ENCODE measurements at places on chromosomes 3 and 15. TPM values are rescaled to one million over a fixed set of nuclear protein-coding genes. Genes with fewer than 3 reads are reported as not detected.

LRRC49 gene
- total RNA-seq, result 10.0 TPM

RLBP1 gene
- total RNA-seq, result not detected

PIERCE2 gene
- 1.6 TPM for total RNA-seq

MBD4 gene
- 35.6 TPM for total RNA-seq

TLR9 gene
- under 0.01 TPM for total RNA-seq

GOLGA6L7 gene
- total RNA-seq, result not detected

MESD gene
- 24.2 TPM for total RNA-seq

MAP6D1 gene
- total RNA-seq, result 1.9 TPM

POPDC2 gene
- total RNA-seq, result 0.43 TPM

RCCD1 gene
- 11.1 TPM for total RNA-seq
